CD4-positive, alpha-beta T cell treated with Interleukin-10 for 1 hour (primary cell): ENCODE measurements at places on chromosomes 2 and 18.

DNA sequence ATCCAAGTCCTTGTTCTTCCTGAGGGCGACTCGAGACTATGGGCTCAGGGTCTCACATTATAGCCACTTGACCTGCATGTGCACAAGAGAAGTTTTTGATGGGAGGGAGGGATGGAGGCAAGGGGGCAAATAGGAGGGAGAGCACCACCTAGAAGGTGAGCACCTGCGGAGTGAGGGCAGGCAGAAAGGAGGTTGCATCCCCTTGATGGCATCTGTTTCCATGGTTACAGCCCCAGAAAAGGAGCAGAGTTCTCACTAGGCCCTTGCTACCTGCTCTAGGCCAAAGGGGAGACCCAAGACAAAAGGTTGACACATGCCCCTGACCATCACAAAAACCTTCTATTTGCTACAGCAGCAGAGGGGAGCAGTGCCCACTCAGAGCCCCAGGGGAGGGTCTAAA is 131.5 kb upstream of the SERTAD2 start:
- DNase-seq, result no peak

DNA sequence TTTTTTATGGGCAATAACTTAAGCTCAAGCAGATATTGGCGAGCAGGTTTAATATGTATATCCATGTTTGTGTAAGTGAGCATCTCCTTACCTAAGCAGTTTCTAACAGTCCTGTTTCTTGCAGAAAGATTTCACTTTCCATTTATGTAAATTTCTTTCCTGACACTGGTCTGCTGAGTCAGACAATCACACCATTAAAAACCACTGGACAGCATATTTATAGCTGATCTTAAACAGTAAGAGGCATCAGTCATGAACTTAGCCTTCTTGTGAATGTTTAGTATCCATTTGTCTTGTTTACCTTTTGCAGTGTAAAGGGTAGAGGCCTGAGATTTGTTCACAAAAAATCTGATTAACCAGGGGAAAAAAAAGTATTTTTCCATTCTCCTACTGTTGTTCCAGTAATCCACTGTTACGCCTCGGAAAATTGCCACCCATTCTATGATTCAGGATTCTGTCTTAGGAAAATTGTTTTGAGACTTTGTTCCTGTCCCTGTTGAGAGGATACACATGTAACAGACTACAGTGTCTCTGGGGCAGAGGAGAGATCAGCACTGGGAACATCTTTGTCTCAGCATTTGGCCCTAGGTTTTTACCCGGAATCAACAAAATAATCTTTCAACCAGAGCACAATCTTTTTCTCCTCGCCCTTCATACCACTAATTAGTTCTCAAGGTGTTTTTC is 521.0 kb upstream of the NRP2 start:
- DNase-seq, result no peak

- DNase-seq, result no peak
Observed at GRCh38 chr2:65598264-65598663, 165.9 kb upstream of the SPRED2 start.

- DNase-seq, result no peak
Observed at GRCh38 chr2:104606056-104606455, 247.9 kb upstream of the POU3F3 start.

- no peak for DNase-seq
Observed at GRCh38 chr2:113083296-113083695, 15.5 kb downstream of the IL1F10 start.

- DNase-seq, result peak; percentile 60
Observed at GRCh38 chr2:70133491-70134322, 46.4 kb downstream of the PCBP1 start.

DNA sequence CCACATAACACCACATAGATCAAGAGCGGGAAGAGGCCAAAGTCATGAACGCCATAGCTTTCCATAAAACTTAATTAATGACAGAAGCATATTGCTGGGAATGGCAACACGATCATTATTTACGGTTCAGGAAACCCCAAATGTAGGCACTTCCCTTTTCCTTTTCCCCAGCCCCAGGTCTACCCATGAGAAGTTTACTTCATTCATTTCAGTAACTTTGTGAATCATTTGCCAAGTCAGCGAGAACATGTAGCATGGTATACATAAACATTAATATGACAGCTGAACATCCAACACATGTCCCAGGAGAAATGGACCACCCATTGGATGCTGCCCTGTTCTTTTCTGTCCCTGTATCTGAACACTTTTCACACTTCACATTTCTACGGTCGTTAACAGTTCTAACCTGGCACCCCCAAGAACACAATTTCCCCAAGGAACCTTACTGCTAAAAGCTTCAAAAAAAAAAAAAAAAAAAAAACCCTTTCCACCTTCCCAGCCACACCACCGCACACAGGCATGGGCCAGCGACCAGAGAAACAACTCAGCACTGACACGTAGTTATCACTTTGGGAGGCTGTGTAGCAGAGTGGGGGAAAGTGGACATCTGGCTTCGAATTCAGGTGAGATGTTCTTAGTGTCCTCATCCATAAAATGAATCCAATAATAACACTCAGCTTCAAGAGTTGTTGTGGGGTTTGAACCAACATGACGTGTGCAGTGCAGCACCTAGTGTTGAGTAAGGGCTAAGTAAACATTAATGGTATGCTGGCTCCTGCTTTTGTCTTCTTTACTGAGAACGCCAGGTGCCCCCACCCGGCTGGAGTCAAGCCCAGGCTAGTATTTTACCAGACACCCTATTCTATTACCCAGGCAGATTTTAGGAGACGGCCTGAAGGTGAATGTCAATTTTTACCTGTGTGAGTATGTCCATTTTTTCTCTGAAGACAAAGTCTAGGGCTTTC is 371.5 kb downstream of the LNPK start:
- DNase-seq, result no peak

- no peak for DNase-seq
Observed at GRCh38 chr2:235105821-235106359, 154.1 kb downstream of the SH3BP4 start.
